ENCODE measurements at places on chromosomes 3 and 15.

DNA sequence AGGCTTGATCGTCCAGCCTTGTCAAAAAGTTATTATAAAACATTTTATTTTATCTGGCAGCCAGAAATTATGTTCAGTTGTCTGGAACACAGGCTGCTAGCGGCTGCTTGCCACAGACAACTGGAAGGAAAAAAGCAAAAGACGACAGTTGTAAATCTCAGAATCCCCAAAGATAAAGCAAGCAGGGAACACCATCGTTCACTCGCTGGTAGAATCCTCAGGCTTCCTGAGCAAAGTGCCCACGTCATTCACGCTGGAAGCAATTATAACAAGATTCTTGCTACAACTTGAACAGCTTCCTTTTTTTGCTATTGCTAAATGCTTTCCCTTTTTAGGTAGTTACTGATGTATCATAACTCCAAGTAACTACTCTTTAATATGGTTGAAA lies 33.6 kb downstream of the ADAMTS17 start:
- DNase-seq: no peak

GRCh38 chr3:190238871-190239270 lies 83.4 kb downstream of the CLDN1 start:
- DNase-seq: no peak

DNA sequence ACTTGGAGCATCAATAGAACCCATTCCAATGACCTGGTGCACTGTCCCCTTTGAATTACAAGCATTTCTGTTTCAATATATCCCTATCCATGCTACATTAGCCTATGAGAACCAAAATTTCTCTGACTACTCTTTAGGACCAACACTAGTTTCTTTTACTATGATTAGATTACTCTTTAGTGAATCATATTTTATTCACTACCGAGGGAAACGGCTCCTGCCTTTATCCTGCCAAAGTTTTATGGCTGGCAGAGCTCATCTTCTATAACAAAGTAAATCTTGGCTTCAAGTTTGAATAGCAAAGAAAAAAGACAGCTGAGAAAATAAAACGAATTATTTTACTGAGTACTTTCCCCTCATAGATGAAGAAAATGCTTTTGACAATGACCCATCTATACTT lies 120.9 kb downstream of the SLC9A9 start:
- no peak for DNase-seq

GRCh38 chr3:63724987-63725386 lies 72.5 kb downstream of the SNTN start:
- peak; percentile 85 for DNase-seq

DNA sequence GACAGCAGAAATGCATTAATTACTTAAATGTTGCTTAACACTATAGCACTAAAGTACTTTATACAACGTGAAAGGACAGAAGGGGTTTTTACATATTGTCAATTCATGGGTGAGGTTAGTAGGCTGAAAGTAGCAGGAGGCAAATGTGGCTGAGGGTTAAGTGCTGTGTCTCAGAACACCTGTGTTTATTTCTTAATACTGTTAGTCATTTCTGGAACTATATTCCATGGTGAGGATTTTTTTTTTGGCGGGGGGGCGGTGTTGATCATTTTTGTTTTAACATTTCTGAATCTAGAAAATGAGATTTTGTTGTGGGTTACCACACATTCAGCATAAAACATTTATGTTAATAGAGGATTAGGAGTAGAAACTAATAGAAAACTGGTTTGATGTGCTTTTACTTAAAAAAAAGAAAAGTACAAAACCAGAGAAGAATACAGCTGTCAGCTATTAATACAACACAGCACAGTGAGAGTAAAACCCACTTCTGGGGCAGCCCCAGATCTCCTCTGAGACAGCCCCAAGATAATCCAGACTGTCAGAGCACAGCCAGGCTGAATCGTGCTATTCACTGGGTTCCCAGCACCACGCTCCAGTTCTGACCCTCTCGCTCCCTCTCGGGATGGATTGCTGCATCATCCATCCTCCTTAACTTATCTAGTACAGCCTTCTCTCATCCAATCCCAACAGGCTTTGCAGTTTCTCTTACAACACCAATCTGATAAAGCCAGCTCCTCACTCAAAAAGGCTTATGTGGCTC lies 307.7 kb downstream of the TUSC7 start:
- no peak for DNase-seq

- no peak for DNase-seq
Measured at GRCh38 chr15:41987925-41988275, 15.5 kb upstream of the EHD4 start.

- DNase-seq: no peak
Measured at GRCh38 chr3:9008550-9009255, 45.4 kb upstream of the RAD18 start.

- no peak for DNase-seq
Measured at GRCh38 chr3:52893723-52894122, 3.6 kb downstream of the STIMATE start.

DNA sequence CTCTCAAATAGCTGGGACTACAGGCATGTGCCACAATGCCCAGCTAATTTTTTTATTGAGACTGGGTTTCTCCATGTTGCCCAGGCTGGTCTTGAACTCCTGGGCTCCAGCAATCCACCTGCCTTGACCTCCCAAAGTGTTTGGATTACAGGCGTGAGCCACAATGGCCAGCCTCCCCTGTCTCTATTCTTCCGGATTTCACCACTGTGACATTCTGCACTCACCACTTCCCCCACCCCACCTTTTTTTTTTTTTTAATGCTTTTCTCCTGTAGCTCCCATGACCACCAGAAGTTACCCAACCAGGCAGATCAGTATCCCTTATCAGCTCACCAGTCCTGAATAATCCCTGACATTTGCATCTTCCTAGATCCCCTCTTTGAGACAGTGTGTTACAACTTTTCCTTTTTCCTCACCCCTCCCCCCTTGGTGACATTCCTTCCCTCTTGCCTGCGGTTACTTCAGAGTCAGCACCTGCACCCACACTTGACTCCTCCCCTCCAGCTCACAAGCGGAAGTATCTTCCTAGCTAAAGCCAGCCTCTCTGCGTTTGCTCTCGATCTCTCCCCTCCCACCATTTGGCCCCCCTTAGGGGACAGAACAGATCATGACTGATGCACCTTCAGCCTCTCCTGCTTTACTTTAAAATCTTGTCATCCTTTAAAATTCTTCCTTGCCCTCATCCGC lies 13.5 kb upstream of the ZNF592 start:
- DNase-seq: no peak

DNA sequence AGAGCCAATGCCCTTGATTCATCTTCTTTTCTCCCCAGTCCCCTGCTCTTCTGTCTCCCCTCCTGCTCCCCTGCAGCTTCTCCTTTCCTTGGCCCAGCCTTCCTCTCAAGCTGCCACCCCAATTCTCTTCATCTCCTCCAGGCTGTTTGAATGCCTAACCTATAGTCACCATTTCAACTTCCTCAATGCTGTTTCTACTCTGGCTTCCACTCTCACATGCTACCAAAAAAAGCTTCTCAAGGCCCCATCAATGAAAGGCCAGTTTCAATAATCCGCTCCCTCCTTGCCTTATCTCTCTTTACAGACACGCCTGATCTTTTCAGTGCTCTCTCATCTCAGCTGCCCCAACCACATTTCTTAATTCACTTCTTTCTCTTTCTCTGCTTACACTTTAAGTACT lies 212.2 kb upstream of the GPR149 start:
- DNase-seq: no peak

DNA sequence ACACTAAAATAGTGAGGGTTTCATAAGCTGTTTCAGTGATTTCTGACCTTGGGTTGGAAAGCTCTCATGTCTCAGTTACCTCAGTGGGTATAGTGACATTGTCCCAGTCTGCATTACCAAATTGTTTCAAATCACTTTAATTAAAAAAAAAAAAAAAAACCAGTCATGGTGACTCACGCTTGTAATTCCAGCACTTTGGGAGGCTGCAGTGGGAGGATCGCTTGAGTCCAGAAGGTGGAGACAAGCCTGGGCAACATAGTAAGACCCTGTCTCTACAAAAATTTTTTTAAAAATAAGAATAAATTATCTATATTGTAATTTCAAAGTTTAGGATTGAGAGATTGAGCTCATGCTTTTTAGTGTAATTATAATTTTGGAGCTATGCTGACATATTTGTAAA lies 78.0 kb downstream of the MBNL1 start:
- no peak for DNase-seq

DNA sequence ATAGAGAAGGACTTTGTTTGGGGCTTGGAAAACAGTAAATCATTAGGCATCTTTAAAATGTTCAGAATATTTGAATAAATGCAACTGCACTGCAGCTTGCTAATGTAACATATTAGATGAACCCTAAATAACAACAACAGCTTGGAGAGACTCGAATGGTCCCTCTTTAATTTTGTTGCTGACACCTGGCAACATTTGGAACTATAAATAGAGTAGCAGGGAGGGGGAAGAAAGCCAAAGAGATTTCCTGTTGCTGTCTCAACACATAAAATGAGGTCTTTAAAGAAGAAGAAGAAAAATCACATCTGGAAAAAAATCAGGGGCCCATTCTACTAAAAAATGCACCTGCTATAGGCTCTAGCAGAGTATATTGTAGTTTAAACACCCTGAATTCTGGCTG lies 49.9 kb upstream of the DPPA4 start:
- no peak for DNase-seq

GRCh38 chr3:146020969-146021368 lies 140.0 kb downstream of the PLOD2 start:
- no peak for DNase-seq

DNA sequence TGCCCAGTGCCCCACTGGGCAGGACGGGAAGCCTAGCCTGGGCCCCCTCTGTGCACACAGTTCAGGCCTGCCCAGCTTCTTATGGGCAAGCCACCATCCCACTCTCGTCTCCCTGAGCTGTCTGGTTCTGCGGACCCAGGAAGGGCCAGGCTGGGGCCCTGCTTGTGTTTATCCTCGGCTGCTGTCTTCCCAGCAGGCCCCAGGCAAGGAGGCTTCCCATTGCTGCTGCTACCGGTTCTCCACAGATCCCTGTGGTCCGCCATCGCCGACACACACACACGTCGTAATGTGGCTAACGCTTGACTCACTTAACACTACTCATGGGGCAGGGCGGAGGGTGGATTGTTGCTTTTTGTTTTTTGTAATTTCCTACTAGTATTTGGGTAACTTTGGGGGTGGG lies 52.4 kb upstream of the SLC6A1 start:
- DNase-seq: no peak

DNA sequence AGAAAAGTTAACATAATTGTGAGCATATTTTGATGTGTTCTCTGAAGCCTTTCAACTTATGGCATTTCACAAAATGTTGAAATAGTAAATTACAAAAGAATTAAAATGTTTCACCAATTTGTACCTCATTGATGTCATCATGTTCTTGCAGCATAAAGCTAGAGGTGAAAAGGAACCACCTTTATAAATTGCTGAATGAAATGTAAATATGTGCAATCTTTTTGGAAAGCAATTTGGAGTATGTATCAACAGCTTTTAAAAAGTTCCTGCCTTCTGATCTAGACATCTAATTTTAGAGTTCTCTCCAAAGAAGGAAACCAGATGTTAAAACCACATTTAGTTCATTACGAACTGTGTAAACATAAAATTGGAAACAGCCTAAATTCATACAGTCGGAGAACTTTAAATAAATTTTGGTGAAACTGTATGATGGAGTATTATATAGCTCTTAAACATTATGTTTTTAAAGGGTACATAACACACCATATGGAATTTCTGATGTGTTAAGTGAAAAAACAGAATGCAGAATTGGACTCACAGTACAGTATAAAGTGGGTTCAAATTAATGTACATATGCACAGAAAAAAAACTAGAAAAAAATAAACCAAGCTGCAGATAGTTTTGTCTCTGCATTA lies 311.2 kb upstream of the NAALADL2 start:
- DNase-seq: no peak

- no peak for DNase-seq
Measured at GRCh38 chr15:49741712-49742111, 120.9 kb downstream of the DTWD1 start.

- no peak for DNase-seq
Measured at GRCh38 chr3:1717524-1717923, 381.1 kb upstream of the CNTN4 start.

DNA sequence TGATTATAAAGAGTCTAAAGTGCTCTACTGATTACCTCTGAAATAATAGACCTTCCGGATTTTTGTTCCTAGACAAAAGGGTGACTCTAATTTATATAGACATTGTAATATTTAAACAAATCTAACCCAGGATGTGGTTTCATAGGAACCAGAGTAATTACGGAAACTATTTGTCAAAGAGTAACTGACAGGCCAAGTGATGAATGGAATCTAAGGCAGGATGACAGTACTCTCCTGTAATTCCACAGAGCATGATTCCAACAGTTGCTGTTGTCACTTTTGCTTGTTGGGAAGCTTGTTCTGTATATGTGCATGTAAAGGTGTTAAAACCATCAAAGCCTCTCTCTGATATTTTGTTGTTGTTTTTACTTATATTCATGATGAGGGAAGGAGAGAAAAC lies 1141.0 kb downstream of the IGSF11 start:
- no peak for DNase-seq

- no peak for DNase-seq
Measured at GRCh38 chr15:84889991-84890669, 5.7 kb downstream of the SLC28A1 start.

DNA sequence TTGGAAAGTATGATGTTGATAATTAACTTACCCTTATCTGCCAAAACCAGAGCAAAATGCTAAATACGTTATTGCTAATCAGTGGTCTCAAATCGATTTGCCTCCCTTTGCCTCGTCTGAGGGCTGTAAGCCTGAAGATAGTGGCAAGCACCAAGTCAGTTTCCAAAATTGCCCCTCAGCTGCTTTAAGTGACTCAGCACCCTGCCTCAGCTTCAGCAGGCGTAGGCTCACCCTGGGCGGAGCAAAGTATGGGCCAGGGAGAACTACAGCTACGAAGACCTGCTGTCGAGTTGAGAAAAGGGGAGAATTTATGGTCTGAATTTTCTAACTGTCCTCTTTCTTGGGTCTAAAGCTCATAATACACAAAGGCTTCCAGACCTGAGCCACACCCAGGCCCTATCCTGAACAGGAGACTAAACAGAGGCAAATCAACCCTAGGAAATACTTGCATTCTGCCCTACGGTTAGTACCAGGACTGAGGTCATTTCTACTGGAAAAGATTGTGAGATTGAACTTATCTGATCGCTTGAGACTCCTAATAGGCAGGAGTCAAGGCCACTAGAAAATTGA lies 59.7 kb downstream of the DCUN1D1 start:
- no peak for DNase-seq

DNA sequence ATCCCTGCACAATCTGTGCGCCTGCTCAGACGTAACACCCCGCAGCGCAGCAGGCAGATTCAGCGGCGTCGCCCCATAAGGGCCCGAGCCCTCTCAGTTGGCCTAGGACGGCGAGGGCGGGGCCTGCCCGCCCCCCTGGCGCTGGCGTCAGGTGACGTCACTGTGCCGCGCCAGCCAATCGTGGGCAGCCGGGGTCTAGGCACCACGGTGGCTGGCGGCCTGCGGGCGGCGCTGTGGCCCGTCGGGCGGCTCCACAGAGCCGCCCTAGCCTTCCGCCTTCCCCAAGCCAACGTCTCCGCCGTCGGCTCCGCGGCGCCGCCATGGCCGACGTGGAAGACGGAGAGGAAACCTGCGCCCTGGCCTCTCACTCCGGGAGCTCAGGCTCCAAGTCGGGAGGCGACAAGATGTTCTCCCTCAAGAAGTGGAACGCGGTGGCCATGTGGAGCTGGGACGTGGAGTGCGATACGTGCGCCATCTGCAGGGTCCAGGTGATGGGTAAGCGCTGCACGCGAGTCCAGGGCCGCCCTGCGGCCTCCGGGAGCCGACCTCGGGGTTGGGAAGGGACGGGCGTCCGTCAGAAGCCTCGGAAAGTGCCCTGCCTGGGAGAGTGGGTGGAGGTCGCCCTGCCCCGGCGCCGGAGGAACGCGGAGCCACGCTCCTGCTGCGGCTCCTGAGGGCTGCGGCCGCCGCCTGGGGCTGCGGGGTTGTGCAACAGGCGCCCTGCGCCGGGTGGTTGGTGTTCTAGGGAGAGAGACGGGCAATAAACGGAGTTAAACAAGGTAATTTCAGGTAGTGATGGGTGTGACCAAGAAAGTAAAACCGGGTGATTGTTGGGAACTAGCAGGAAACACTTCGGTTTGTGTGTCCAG lies at the start of gene RNF7:
RNF7 (plus strand) TSS at position 277 of the 869 bp plus-strand sequence; CDS start at position 321, 44 bp downstream.
- peak; percentile 86 for DNase-seq
